Esophagus muscularis mucosa (tissue), 4 donors: ENCODE measurements at places on chromosomes 5 and 9. TPM values are rescaled to one million over a fixed set of nuclear protein-coding genes. Genes with fewer than 3 reads are reported as not detected.

DNA sequence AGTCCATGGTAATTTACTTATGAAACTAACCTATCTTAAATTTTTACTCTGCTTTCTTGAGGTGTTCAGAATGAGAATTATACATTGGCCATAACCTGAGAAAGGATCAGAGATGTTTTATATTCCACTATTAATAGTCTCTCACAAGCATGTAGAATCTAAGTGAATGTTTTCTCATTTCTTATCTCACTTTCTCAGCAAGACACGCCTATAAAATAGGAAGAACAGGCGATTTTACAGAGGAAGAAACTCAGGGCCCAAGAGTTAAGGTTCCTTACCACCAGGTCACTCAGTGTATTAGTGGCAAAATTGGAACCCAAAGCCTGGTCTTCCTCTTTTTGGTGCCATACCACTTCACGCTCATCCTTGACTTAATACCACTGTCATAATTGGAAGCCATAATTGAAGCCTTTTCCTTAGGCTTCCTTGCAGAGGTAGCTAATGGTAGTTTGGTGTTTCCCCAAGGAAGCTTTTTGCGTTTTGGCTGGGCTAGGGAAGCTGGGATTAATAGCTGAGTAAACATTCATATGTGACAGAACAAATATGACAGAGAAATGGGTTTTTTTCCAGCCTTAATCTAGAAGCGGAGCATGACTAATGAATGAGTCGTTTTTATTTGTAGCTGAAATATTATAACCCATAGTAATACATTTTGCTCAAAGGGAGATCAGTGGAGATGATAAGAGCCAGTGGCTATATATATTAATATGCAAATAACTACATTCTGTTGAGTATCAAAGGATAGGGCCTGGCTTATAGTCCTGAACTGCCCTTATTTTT, 16.9 kb downstream of the HMGXB3 start:
- DNase-seq: no peak

GRCh38 chr9:105503881-105504280, 54.0 kb upstream of the FKTN start:
- no peak for DNase-seq

- no peak for DNase-seq
Observed at GRCh38 chr5:151517122-151517920, 69.9 kb downstream of the SLC36A1 start.

DNA sequence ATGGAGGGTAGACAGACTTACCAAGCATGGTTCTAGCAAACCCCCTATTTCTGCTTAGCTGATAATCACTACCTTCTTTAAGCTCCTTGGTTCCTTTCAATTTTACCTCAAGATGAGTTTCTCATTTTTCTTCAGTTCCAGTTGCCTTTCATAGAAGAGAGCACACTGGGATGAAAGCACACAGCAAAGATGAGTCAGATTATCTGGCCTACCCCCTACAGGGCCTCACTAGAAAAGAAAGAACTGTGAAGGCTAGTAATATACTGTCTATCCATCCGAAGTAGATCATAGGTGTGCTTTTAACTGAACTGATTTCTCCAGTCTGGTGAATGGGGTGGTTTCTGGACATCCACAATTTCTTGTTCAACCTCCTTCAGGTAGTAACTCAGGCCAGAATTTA, 122.5 kb downstream of the TRPM3 start:
- no peak for DNase-seq

Gene PRDM9
- total RNA-seq: not detected

Gene C9orf43
- 0.17 TPM for total RNA-seq
